ENCODE measurements at places on chromosomes 4 and X. TPM values are rescaled to one million over a fixed set of nuclear protein-coding genes. Genes with fewer than 3 reads are reported as not detected.

LSM6 gene
- total RNA-seq = 32.6 TPM

WDFY3 gene
- total RNA-seq = 64.5 TPM

GAGE12F gene
- not detected for total RNA-seq

HS3ST1 gene
- total RNA-seq = not detected

PPP3CA gene
- 49.8 TPM for total RNA-seq

GAGE12J gene
- not detected for total RNA-seq

KLHL13 gene
- total RNA-seq = 22.5 TPM

CTAG2 gene
- total RNA-seq = not detected

CYP2U1 gene
- 24.3 TPM for total RNA-seq

MTCP1 gene
- total RNA-seq = 16.0 TPM

Measured in fibroblast of lung (primary cell).